HT1080 (cell line): ENCODE measurements at places on chromosomes 16 and 17.

DNA sequence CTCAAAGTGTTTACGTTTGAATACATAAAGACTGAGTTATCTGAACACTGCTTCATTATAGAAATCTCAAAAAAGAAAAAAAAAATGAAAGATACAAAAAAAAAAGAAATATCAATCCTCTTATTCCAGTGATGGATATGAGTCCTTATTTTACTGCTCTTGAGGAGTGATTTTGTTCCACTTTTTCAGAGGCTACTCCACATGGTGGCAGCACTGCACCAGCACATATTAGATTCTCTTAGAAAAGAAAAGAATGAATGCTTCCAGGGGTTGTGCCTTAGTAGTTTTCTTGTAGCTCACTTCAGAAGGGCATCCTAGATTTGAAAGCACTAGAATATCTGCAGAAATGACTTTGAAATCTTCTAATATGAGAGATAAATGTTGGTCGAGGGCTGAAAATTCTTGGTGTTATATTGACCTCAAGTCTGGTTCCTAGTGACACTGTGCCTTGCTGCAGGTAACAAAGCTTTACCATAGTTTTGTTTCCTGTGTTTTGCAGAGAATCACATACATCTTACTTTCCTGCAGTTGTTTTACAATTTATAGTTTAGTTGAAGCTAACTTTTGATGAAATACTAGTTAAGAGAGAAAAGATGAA is 25.9 kb downstream of the AP2B1 start:
- peak; percentile 41 for DNase-seq

GRCh38 chr16:52570495-52571091 is 23.6 kb upstream of the TOX3 start:
- no peak for DNase-seq

GRCh38 chr16:46658925-46659324 is 30.1 kb downstream of the VPS35 start:
- no peak for DNase-seq

DNA sequence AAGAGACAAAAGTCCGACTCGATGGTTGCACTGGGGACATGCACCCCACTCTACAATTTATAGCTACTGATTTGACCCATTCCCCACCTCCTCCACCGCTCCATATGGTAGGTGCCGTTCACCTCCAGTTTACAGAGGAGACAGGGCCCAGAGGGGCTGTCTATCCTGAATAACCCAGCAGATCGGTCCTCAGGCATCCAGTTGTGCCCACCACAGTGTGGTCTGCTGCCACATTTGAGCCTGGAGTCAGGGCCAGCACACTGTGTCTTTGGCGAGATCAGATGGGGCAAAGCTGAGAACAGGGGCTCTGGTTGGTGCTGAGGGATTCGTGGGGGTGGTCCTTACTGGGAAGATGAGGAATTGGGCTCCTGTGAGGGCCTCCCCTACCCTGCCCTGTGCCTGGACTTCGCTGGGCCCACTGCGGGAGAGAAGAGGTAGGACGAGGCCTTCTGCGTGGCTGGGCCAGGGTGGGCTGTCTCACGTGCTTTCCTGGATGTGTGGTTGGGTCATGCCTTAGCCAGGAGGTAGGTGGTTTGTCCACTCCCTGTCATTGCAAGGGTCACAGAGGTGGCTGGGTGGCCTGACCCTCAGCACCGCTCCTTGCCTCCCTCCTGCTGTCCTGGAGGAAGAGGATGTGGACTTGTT is 2.8 kb downstream of the ADCY7 start:
- DNase-seq: no peak

DNA sequence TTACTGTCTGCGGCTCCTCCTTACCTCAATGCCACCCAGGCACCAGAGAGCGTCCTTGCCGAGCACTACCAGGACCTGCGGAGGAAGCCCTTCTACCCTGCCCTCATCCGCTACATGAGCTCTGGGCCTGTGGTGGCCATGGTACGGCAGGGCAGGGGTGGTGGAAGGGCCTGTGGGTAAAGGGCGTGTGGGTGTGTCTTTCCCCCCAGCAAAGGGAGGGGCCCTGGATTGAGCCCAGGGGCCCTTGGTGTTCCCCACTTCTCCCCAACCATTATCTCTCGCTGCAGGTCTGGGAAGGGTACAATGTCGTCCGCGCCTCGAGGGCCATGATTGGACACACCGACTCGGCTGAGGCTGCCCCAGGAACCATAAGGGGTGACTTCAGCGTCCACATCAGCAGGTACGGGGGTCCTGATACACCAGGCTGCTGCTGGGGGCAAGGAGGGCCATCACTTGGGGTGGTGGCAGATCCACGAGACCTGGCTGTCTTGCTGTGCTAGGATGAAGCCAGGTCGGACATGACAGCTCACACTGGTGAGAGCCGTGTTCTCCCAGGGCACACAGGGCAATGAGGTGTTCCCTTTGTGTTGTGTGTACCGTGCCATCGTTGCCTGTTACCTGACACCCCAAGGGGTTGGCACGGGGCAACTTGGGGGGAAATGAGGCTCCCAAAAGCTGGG is 2.2 kb upstream of the DECR2 start:
- DNase-seq: no peak

- peak; percentile 57 for DNase-seq
Observed at GRCh38 chr17:17739388-17740066, 58.3 kb downstream of the RAI1 start.

GRCh38 chr16:88610909-88611812 is 27.2 kb upstream of the IL17C start:
- DNase-seq: no peak

- no peak for DNase-seq
Observed at GRCh38 chr17:56298846-56299245, 145.6 kb downstream of the ANKFN1 start.

DNA sequence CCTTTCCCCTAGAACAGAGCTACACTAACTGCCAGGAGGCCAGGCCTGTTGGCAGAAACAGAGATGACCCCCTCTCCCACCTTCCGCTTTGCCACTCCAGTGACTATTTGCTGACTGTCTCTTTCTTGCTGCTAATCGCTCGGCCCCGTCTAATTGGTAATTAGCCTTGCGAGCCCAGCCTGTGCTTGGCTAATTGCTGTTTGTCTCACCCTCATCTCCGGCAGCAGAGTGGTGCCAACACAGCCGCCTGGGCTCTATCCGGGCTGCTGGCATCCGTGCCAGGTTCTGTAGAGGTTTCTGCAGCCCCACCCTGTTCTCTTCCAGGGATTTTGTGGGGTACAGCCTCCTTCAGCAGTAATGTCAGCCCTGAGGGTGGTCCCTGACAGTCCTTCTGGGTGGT is 27.4 kb upstream of the PHB1 start:
- DNase-seq: no peak

DNA sequence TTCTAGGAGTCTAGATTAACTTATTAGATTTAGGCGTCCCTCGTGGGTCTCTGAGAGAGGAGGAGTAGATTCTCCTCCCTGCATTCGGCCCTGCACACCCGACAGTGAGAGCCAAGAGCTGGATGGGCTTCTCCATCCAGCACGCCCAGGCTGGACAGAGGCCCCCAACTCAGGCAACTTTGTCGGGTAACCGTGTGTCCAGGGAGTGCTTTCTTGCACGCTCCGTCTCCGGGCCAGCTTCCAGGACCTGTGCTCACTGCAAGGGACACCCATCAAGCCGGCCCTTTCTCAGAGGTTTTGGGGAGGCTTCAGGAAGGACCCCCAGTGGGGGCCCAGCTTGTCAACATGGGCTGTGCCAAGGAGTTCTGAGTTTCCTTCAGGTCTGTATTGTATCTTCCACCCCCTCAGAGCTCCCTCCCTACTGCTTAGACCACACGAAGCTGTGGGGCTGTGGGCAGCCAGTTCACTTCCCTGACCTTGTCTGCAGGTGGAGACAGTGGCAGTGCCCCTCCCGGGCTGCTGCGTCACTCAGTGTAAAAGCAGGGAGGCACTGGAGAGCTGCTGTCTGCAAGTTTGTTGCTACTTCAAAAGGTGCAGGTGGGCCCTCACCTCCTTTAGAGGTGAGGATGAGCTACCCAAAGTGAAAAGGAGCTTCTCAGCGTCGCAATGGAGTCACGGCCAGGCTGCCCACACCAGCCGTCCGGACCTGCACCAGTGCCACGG is 24.0 kb upstream of the C16orf78 start:
- no peak for DNase-seq

DNA sequence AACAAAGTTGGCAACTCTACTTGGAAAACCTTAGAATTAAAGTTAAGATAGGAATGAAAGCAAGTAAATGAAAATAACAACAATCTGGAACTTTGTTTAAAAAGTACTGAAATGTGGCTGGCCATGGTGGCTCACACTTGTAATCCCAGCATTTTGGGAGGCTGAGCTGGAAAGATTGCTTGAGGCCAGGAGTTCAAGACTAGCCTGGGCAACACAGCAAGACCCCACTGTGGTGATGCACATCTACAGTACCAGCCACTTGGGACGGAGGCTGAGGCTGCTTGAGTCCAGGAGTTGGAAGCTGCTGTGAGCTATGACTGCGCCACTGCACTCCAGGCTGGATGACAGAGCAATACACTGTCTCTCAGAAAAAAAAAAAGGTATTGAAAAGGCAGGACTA is 51.7 kb downstream of the SYNRG start:
- no peak for DNase-seq

DNA sequence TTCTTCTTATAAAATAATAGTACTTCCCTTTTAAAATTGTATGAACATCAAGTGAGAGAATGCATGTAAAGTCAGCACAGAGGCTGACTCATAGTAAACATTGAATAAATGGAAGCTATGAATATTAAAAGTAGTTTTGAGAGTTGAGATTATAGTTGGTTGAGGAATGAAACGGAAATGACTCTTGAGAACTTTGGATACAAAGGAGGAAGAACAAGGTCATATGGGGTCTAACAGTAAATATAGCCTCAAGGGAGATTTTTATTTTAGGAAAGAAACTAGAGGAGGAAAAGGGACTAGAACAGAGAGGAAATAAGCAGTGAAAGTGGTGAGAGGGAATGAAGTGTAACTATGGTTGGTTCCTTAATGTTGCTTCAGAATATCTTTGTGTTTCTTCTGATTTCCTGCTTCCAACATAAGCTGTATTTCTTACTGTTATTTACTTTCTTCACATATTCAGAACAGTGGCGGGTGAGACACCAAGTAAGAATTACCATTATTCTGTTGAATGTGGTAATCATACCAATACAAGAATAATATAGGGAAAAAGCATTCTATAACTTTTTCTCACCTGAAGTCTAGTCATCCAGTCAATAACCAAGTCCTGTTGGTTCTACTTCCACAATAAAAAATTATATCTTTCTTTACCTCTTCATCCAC is 165.1 kb downstream of the CHD9 start:
- DNase-seq: no peak

DNA sequence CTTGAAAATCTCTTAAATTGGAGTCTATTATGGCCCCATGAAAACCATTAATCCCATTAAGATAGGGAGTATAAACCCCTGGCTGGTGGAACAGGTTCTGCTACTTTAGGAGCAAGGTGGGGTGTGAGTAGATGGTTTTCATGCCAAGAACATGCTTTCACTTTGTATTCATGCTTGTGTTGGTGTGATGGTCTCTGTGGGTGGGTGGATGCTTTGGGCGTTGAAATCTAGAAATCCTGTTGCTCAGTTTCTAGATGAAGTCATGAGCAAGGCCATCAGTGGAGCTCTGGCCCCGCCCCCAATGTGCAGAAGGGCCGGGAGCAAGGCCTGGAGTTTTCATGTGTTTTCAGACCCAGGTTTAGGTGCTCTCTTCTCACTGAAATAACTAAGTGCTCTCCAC is 20.1 kb downstream of the PLD6 start:
- DNase-seq: no peak

DNA sequence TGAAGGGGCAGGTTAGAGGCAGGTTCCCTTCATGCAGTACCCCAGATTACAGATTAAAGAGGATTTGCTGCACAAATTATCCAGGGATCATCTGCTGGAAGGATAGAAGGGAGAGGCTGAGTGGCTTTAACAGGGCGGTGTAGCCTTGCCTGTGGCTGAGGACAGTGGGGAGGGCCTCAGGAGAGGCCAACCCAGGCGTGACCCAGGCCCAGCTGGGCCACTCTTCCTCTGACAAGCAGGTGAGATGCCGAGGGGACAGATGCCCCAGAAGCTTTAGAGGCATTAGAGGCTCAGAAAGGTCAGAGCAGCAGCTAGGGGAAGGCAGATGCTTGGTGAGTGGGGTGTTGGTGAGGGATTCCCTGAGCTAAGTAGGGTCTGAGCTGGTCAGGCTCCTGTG is 18.1 kb upstream of the MTMR4 start:
- no peak for DNase-seq

- DNase-seq: peak; percentile 29
Observed at GRCh38 chr16:66299349-66299748, 67.1 kb upstream of the CDH5 start.

- DNase-seq: no peak
Observed at GRCh38 chr16:5634666-5635180, 537.1 kb upstream of the EEF2KMT start.

GRCh38 chr16:84583995-84584394 is 33.9 kb downstream of the COTL1 start:
- no peak for DNase-seq

- no peak for DNase-seq
Observed at GRCh38 chr17:48769009-48769675, 40.6 kb upstream of the HOXB13 start.

- DNase-seq: no peak
Observed at GRCh38 chr16:65196420-65197075, 74.7 kb upstream of the CDH11 start.

GRCh38 chr17:65926599-65926998 is 265.3 kb downstream of the CEP112 start:
- no peak for DNase-seq

GRCh38 chr16:57013902-57014301 is 24.5 kb downstream of the NLRC5 start:
- DNase-seq: no peak

DNA sequence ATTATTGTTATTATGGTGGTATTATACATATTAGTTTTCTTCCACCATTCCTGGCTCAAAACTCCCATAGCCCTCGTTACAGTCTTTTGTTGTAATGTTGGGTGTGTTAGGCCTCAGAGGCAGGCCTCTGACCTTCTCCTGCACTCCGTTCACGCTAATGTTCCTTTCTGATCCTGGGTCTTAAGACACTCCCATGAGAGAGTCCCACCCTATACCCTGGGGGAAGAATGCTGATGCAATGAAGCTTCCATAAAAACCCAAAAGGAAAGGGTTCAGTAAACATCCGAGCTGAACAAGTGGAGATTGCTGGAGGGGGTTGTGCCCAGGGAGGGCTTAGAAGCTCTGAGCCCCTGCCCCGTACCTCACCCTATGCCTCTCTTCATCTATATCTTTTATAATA is 141.3 kb upstream of the NETO2 start:
- no peak for DNase-seq

- DNase-seq: peak; percentile 58
Observed at GRCh38 chr17:29133121-29133713, 47.0 kb downstream of the MYO18A start.

GRCh38 chr17:71921796-71922195 is 199.0 kb upstream of the SOX9 start:
- DNase-seq: peak; percentile 18

GRCh38 chr16:59964232-59964924 is 1230.3 kb upstream of the GOT2 start:
- peak; percentile 24 for DNase-seq
